Activated T-cell treated with anti-CD3 and anti-CD28 coated beads, Interleukin-2, amount 50 U/mL, for 24 hours (primary cell): ENCODE measurements at places on chromosomes 4 and X.

DNA sequence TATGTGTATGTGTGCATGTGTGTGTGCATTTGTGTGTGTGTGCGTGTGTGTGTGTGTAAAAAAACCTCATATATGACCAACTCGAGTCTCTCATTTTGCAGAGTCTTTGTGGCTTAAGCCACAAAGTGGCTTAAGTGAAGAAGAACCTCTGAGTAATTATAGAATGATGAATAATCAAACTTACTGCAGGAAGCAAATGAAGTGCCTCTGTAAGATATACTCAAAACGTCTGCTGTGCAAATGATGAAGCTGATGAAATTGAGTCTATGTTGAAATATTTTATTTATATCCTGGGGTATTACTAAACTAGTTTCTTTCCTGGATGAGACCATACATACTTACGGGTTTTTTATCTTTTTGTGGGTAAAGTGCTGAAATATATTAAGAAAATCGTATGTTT lies 1198.7 kb downstream of the PCDH7 start:
- no peak overlapping the region for H3K27ac ChIP-seq
- H3K27me3 ChIP-seq: no peaks in the 10 kb centered on the region
- no peak overlapping the region for H3K4me3 ChIP-seq
- no peaks in the 10 kb centered on the region for H3K36me3 ChIP-seq

DNA sequence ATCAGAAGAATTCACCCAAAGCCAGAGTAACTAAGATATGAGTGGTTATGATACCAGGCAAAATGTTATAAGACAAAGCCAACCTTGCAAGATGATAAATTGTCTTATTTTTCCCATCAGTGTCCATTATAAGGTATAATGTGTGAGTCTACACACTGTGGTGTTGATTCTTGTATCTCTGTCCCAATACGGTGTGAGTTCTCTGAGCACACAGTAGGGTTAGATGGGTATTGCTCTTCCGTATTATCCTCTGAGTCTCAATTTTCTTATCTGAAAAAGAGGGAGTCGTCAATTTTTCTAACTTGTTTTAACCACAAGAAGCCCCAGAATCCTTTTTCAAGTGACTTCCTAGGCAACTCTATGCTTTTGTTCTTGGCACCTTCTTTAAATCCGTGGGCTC lies 69.9 kb downstream of the HMGB2 start:
- no peak overlapping the region for H3K27ac ChIP-seq
- DNase-seq: no peak
- no peaks in the 10 kb centered on the region for H3K27me3 ChIP-seq
- peaks cover 21% of the 10 kb centered on the region for H3K4me1 ChIP-seq
- H3K4me3 ChIP-seq: no peak overlapping the region

- H3K27me3 ChIP-seq: peaks cover 9% of the 10 kb centered on the region
- peaks cover 4% of the 10 kb centered on the region for H3K4me1 ChIP-seq
- H3K27ac ChIP-seq: no peak overlapping the region
- H3K36me3 ChIP-seq: no peaks in the 10 kb centered on the region
- DNase-seq: no peak
- no peak overlapping the region for H3K4me3 ChIP-seq
Measured at GRCh38 chr4:81881855-81882621, 410.3 kb upstream of the RASGEF1B start.

- no peaks in the 10 kb centered on the region for H3K27me3 ChIP-seq
- no peak for DNase-seq
- no peaks in the 10 kb centered on the region for H3K36me3 ChIP-seq
- H3K27ac ChIP-seq: no peak overlapping the region
Measured at GRCh38 chr4:161189286-161190134, 974.3 kb downstream of the FSTL5 start.

DNA sequence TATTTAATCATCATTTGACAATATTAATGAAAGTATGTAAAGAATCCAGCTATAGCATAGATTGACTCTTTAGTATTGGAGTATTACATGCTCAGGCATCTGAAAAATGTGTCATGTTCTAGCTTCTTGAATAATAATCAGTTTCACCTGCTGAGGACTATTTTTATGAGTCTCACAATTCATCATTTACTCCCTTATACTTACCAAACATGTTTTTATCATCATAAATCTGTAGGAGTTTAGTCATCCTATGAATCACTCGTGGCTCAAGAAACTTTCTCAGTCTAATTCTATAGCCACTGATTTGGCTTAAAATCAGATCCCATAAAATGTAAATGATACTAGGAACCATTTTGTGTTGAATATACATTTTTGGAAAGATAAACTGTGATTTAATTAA lies 1616.1 kb downstream of the C4orf33 start:
- H3K36me3 ChIP-seq: no peaks in the 10 kb centered on the region
- H3K4me1 ChIP-seq: no peaks in the 10 kb centered on the region
- H3K27me3 ChIP-seq: no peaks in the 10 kb centered on the region
- H3K27ac ChIP-seq: no peak overlapping the region

GRCh38 chr4:79964020-79964399 lies 109.0 kb downstream of the ANTXR2 start:
- H3K27me3 ChIP-seq: no peaks in the 10 kb centered on the region
- no peaks in the 10 kb centered on the region for H3K4me1 ChIP-seq
- H3K36me3 ChIP-seq: peaks cover 22% of the 10 kb centered on the region
- no peak for DNase-seq
- H3K27ac ChIP-seq: no peak overlapping the region

DNA sequence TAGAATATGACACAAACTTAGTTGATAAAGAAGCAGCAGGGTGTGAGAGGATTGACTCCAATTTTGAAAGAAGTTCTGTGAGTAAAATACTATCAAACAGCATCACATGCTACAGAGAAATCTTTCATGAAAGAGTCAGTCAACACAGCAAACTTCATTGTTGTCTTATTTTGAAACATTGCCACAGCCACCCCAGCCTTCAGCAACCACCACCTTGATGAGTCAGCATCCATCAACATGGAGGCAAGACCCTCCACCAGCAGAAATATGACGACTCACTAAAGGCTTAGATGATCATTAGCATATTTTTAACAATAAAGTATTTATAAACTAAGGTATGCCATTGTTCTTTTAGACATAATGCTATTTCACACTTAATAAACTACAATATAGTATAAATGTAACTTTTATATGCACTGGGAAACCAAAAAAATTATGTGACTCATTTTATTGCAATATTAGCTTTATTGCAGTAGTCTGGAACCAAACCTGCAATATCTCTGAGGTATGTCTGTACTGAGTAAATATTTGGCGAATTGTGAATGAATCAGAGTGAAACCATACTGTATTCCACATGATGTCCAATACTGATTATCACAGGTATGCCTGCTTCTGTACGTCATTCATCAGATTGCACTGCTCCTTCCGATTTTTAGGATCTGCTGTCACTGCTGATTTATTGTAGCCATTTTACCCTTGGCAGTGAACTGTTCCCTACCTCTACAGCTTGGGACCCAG lies 11.6 kb downstream of the FRMPD4 start:
- no peak overlapping the region for H3K27ac ChIP-seq
- no peaks in the 10 kb centered on the region for H3K36me3 ChIP-seq
- no peaks in the 10 kb centered on the region for H3K4me1 ChIP-seq
- peaks cover 18% of the 10 kb centered on the region for H3K27me3 ChIP-seq

- H3K36me3 ChIP-seq: peaks cover 4% of the 10 kb centered on the region
- no peaks in the 10 kb centered on the region for H3K4me1 ChIP-seq
- H3K27me3 ChIP-seq: no peaks in the 10 kb centered on the region
Measured at GRCh38 chr4:183287309-183287659, 32.8 kb downstream of the CLDN22 start.

- peak overlapping the region; percentile 45 for H3K4me3 ChIP-seq
- H3K27me3 ChIP-seq: peaks cover 46% of the 10 kb centered on the region
- H3K36me3 ChIP-seq: no peaks in the 10 kb centered on the region
- H3K27ac ChIP-seq: no peak overlapping the region
Measured at GRCh38 chr4:17780501-17781299, 721 bp downstream of the FAM184B start.

- no peaks in the 10 kb centered on the region for H3K27me3 ChIP-seq
- H3K4me3 ChIP-seq: no peak overlapping the region
Measured at GRCh38 chr4:157713342-157713741, 459.5 kb downstream of the GASK1B start.
